Left hindlimb (tissue), 1 donor: ENCODE measurements at places on chromosomes 3 and 15.

DNA sequence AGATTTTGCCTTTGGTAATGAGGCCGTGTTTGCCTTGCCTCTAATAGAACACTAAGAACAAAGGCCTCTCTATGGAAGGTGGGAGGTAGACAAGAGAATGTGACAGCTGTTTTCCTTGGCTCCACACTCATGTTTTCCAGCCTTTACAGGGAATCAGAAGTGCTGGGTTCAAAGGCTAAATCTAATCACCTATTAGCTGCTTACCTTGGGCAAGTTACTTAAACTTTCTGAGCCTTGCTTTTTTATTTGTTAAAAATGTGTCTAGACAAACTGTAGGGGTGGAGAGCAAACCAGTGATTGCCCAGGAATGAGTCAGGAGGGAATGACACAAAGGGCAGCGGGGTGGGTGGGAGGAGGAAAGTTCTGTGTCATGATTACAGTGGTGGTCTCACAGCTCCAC, 179.0 kb downstream of the P3H2 start:
- no peak for DNase-seq

DNA sequence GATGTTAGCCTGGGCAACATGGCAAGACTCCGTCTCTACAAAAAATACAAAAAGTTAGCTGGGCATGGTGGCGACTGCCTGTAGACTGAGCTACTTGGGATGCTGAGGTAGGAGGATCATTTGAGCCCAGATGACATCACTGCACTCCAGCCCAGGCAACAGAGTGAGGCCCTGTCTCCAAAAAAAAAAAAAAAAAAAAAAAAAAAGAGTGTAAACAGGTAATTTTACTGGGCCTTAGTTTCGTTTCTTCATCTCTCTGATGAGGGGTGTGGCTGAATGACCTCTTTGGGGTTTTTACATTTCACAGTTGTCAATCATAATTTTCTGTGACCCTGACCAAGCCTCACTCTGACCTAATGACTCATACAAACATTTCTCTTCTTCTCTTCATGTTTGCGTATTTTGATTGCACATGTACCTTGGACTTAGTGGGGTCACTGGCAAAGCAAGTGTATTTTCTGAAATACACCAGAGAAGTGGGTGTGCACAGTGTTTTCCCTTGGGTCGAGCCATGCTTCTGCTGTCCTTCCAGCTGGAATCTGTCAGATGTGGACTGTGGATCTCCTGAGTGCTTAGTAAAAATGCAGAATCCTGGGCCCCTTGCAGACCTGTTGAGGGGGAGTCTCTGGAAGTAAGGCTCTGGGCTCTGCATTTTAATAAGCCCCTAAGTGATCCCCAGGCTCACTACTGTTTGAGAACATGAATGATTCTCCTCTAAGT, 140.5 kb downstream of the FNDC3B start:
- no peak for DNase-seq

GRCh38 chr3:136751316-136752171, 634 bp downstream of the STAG1 start:
- DNase-seq, result peak; percentile 92

GRCh38 chr3:174419216-174419615, 439.9 kb upstream of the NAALADL2 start:
- DNase-seq, result no peak

- DNase-seq, result peak; percentile 67
Measured at GRCh38 chr15:72796515-72797337, 13.2 kb upstream of the ADPGK start.

- DNase-seq, result no peak
Measured at GRCh38 chr3:81242871-81243270, 518.6 kb downstream of the GBE1 start.

DNA sequence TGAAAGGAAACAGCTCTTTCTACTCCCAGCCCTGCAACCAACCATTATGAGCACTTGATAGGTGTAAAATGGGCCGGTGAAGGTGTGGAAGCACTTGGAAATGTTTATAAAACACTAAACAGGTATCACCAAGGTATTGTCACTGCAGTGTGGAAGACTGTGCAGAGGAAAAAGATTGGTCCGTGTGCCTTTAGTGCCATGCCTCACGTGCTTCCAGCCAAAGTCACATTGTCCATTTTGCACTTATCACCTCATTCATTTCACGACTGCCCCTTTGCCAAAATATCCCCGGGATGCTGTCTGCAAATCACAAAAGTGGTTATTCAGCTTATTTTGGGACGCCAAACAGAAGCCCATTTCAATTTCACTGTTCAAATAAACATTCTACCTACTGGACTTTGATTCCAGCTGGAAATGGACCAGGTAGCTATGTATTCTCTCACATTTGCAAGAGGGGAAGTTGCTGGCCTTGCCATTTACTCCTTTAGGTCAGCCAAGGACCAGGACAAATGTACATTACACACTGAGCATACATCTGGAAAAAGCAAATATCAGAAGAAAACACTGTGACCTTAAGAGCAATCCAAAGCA, 58.4 kb downstream of the ARRDC4 start:
- no peak for DNase-seq

- peak; percentile 17 for DNase-seq
Measured at GRCh38 chr3:127684871-127685707, 12.3 kb downstream of the ABTB1 start.

- DNase-seq, result no peak
Measured at GRCh38 chr15:27855137-27855536, 244.0 kb downstream of the OCA2 start.

GRCh38 chr3:182490596-182491491, 302.5 kb upstream of the ATP11B start:
- no peak for DNase-seq

GRCh38 chr3:138370321-138370720, 21.9 kb downstream of the MRAS start:
- no peak for DNase-seq

DNA sequence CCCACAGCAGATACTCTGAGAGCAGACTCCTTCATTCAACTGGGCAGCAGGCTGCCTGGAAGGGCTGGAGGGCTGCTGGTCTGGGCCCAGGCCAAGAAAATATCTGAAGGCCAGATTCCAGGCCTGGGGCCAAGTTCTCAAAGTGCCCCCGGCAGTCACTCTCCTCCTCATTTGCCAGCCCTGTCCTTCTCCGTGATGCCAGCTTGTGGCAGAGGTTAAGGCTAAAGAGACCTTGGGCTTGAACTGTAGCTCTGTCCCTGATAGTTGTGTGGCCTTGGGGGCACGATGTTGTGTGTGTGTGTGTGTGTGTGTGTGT, 39.0 kb downstream of the FAM3D start:
- peak; percentile 59 for DNase-seq

- no peak for DNase-seq
Measured at GRCh38 chr3:60674870-60675269, 576.4 kb downstream of the FHIT start.

DNA sequence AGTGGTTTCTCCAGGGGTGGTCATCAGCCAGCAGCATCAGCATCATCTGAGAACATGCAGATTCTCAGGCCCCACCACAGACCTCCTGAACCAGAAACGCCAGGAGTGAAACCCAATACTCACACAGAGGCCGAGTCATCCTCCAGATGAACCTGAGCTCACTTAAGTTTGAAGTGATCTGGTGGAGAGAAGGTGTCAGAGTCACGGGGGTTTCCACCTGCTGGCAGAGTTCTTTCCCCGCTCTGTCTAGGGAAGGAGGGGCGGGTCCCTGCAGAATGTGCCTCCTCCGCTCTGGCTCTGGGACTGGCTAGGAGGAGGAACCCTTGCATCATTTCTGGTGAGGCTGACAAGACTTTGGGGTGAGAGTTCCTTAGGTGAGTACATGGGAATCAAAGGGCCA, 13.3 kb upstream of the KIF23 start:
- DNase-seq, result no peak

GRCh38 chr3:49006408-49007067, 653 bp upstream of the WDR6 start:
- DNase-seq, result peak; percentile 67

DNA sequence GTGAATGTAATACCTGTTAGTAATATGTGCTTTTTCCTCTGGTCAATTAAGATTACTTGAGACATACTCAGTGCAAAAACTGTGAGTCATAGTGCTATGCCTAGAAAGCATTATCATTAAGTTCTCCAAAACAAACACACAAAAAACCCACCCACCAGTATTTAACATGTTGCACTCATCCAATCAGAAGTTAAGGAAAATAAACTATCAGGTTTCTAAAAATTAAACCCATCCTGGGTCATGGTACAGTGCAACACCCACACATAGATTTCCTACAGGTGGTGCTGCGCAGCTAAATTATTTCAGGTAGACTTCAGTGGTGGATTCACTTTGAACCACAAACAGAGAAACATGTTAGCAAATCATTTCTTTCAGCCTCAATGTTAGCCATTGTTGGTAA, 264.4 kb upstream of the VEPH1 start:
- DNase-seq, result no peak

GRCh38 chr3:113265231-113265630, 53.9 kb downstream of the BOC start:
- no peak for DNase-seq

DNA sequence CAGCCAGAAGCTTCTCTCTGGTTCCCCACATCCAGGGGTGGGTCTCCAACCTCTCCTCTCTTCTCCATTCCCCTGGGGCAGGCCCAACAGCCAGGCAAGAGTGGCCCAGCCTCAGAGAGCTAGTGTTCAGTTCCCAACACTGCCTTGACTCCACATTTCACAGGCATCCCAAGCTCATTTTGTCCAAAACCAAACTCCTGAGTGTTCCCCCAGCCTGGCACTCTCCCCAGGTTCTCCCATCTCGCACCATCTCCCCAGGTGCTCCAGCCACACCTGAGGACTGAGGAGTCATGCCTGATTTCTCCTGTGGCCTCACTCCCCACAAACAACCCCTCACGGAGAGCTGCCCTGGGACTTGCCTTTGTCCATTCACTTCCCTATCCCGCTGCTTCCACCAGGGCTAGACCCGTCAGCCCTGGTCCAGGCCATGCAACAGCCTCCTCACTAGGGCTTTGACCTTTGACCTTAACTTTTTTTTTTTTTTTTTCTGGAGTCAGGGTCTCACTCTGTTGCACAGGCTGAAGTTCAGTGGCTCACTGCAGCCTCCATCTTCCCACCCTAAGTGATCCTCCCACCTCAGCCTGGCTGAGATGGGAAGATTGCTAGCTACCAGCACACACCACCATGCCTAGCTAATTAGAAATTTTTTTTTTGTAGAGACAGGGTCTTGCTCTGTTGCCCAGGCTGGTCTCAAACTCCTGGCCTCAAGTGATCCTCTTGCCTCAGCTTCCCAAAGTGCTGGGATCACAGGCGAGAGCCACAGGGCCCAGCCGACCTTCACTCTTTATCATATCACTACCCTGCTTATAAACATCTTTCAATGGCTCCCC, 3.9 kb upstream of the CSK start:
- DNase-seq, result no peak

- DNase-seq, result no peak
Measured at GRCh38 chr15:56353740-56354139, 11.5 kb upstream of the TEX9 start.

DNA sequence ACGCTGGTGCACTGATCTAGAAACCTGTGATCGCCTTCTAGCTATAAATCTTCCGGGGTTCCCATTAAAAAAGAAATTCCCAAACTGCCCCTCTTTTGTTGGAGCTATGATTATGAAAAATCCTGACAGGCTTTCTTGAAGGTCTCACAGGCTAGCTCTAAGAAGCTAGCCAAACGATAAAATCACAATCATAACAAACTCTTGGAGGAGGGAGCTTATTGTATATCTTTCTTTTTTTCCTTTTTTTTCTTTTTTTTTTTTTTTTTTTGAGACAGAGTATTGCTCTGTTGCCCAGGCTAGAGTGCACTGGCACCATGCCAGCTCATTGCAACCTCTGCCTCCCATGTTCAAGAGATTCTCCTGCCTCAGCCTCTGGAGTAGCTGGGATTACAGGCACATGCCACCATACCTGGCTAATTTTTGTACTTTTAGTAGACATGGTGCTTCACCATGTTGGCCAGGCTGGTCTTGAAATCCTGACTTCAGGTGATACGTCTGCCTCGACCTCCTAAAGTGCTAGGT, 72.0 kb downstream of the MYO1E start:
- no peak for DNase-seq

DNA sequence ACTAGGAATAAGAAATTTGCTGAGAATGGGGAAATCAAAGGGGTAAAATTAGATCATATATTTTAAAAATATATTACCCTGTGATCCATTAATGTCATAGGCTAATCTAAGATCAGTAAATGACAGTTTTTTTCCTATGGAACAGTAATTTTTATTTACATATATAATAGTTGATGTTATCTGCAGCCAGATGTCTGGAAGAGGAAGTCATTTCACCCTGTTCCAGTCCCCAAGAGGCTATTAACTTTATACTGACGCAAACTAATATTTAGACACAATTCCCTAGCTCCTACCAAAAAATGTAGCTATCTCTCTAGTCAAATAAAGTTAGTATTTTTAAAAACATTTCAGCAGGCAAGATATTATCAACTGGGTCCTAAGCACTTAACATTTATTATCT, 558.0 kb downstream of the MECOM start:
- DNase-seq, result no peak
